Stimulated activated CD8-positive, alpha-beta memory T cell treated with anti-CD3 and anti-CD28 coated beads, Interleukin-4, amount 100 ng/mL, for 1 hour (primary cell): ENCODE measurements at places on chromosomes 4 and X.

DNA sequence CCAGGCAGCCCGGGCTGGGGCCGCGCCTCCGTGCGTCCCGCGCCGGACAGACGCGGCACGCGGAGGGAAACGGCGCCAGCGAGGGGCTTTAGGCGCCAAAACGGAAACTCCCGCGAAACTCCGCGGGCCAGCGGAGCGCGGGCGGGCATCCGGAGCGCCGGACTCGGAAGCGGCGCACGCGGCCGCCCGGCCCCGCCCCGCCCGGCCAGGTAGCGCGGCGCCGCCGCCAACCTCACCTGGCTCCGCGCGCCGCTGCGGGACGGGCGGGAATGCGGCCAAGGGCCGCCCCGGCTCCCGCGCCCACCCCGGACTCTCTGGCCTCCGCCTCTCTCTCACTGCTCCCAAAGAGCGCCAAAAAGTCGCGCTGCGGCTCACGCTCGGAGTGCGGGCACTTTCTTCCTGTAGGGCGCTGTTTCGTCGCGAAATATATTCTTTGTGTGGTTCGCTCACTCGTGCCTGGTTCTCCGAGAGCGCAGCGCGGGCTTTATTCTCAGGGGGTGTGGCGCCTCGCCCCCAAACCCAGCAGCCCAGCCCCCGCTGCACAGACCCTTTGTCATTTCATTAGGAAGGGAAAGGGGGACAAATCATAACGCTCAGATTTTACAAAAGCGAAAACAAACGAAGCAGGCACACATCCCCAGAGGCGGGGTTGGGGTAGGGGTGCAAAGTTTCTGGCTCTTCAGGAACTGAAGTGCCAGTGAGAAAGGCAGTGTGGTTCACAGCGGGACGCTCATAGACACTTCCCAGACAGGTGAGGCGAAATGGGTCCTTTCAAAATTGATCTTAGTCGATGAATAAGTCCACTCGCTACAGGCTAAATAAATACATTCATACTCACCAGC lies 961 bp upstream of the MBNL3 start:
- DNase-seq: no peak

GRCh38 chr4:54099287-54099747 lies 646 bp upstream of the GSX2 start:
- no peak for DNase-seq

DNA sequence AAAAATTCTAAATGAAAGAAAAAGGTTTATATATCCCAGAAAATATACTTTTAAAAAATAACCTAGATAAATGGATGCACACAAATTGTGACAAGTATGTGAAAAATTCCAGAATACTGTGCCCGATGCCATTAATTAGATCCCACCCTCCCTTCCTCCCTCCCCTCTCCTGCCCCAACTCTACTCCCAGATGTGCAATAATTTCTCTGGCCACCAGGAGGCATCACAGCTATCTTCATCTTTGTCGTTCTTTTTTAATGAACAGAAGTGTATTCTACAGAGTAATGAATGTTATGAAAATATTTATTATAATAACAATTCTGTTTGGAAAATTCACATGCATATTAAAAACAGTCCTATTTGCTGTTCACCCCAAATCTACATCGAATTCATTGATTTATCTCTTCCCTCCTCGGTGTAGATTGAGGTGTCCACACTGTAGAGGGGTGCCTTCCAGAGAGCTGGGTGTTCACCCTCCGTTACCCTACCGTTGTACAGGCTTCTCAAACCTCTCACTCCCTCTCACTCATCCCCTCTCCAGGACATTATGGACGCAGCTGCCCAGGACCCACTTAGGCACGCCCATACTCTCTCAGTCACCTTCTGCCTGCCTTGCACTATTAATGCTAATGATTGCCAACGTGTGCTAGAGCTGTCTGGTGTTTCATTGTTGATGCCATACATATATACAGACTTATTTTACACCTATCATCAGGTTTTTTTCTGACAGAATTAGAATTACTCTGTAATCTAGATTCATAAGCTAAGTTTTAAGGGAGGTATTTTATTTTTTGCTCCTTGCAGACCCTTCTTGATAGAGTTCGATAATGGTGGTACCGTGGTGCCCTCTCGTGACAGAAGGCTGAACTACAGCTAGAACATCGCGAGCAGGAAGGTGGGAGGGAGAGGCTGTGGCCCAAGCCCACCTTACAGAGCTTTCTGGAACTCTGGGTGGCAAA lies 14.1 kb downstream of the RAB40AL start:
- no peak for DNase-seq

- DNase-seq: no peak
Observed at GRCh38 chr4:139685180-139685579, 19.6 kb downstream of the MGST2 start.

GRCh38 chrX:74293343-74293946 lies 10.5 kb upstream of the ZCCHC13 start:
- DNase-seq: peak; percentile 33

- no peak for DNase-seq
Observed at GRCh38 chr4:41134581-41134980, 79.8 kb downstream of the APBB2 start.

GRCh38 chr4:183905593-183906488 lies 734 bp downstream of the STOX2 start:
- DNase-seq: no peak

GRCh38 chr4:165715989-165716388 lies 157.0 kb upstream of the TLL1 start:
- DNase-seq: no peak

DNA sequence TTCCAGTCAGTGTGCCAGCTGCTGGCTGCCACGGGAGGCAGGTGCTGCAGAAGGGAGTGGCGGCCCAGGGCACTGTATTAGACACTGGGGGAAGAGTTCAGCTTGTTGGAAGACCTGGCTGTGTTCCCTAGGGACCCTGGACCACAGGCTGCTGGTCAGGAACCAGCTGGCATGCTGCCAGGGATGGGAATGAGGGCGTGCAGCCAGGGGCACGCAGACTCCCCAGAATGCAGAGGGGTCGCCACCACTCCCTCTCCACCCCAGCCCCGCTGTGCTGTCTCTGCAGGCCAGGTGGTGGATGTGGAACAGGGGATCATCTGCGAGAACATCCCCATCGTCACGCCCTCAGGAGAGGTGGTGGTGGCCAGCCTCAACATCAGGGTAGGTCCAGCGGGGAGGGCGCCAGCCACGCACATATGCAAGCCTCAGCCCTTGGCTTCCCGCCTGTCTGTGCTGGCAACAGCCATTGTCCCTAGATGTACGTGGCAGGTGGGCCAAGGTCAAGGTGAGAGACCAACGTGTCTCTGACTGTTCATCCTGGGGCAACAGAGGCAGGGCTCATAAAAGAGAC lies 12.3 kb downstream of the ABCD1 start:
- no peak for DNase-seq

DNA sequence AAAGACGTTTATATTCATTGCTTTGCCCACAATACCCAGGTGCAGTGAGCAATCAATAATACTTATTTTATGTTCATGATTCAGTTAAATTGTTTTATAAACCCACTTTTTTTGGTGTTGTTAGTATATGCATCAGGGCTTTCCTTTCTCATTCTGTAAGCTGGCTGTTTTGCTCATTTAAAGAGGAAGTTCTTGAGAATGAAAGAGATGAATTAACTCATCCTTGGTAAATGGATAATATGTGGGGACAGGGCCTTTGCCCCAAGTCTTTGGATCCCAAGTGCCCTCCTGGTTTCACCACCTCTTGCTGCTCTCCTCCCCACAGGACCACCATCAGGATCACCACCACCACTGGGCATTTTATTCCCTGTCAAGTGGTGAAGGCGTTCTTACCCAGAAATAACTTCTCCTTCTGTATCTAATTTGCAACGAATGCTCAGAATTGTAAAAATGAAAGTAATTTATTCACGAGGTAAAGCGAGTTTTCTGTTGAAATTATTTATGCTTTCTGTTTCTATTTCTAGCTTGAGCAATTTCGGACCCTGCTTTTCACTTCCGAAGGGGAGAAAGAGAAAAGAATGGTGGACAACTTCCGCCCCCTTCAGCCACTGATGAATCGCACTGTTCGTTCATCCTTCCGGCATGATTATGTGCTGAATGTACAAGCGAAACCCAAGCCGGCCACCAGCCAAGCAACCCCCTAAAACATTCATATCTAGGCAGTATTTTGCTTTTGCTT lies 8.2 kb upstream of the ZRSR2 start:
- no peak for DNase-seq

GRCh38 chr4:16819652-16820051 lies 78.8 kb downstream of the LDB2 start:
- DNase-seq: no peak

- DNase-seq: no peak
Observed at GRCh38 chr4:15410750-15411149, 17.1 kb upstream of the C1QTNF7 start.

- no peak for DNase-seq
Observed at GRCh38 chr4:64614276-64614675, 205.0 kb upstream of the TECRL start.

- DNase-seq: no peak
Observed at GRCh38 chr4:3415471-3416141, 26.2 kb upstream of the HGFAC start.

DNA sequence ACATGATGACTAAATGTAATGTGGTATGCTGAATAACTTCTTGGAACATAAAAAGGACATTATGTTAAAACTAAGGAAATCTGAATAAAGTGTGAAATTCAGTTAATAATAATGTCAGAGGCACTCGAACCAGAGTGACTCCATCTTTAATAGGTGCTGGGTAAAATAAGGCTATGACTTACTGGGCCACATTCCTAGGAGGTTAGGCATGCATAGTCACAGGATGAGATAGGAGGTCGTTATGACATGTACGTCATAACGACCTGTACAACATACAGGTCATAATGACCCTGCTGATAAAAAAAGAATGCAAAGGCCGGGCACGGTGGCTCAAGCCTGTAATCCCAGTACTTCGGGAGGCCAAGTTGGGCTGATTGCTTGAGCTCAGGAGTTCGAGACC lies 28.9 kb upstream of the OPHN1 start:
- DNase-seq: no peak

- no peak for DNase-seq
Observed at GRCh38 chrX:138877746-138878145, 166.2 kb upstream of the FGF13 start.

GRCh38 chrX:154350429-154351182 lies 23.8 kb downstream of the FLNA start:
- DNase-seq: no peak

DNA sequence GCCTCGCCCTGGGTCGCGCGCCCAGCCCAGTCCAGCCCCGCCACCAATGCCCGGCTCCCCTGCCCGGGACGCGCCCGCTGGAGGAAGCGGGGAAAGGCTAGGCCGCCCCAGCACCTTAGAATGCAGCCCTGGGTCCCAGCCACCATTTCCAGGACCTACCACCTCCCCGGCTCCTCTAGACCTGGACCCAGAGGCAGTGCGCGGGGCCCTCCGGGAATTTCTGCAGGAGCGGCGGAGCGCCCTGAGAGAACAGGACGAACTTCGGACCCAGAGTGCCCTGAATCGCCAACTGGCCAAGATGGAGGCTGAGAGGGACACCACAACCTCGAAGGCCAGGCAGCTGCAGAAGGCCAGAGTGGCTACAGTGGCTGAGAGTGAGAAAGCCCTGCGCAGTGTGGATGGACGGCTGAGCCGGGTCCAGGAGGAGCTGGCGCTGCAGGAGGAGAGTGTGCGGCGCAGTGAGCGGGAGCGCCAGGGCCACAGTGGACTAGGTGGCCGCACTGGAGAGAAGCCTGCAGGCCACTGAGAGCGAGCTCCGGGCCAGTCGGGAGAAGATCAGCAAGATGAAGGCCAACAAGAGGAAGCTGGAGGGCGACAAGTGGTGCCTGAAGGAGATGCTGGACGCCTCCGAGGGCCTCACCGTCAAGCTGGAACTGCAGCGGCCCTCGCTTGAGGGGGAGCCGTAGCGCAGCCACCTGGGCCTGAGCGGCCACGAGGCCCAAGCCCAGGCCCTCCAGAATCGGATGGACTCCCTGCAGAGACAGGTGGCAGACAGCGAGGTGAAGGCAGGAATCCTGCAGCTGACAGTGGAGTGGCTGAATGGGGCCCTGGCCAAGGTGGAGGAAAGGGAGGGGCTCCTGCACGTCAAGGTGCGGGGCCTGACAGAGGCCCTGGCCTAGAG lies 15.5 kb downstream of the SMIM10L2A start:
- no peak for DNase-seq

GRCh38 chrX:38081909-38082308 lies 75.6 kb downstream of the SYTL5 start:
- no peak for DNase-seq

- DNase-seq: no peak
Observed at GRCh38 chr4:90357117-90357710, 230.0 kb downstream of the CCSER1 start.

DNA sequence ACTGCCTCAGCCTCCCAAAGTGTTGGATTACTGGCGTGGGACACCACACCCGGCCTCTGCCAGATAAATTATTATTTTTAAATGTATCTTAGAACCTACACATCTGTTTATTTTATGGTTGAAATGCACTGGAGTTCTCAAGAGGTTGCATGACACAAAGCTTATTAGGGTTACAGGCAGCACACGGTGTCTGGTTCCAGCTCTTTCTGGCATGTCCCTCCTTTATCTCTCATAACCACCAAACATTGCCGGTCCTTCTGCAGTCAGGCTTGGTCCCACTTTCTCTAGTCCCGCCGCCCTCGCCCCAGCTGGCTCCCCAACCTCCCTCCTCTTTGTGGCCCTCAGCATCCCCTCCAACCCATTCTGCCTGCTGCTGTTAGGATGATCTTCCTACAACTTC lies 39.7 kb upstream of the SPRY1 start:
- no peak for DNase-seq

DNA sequence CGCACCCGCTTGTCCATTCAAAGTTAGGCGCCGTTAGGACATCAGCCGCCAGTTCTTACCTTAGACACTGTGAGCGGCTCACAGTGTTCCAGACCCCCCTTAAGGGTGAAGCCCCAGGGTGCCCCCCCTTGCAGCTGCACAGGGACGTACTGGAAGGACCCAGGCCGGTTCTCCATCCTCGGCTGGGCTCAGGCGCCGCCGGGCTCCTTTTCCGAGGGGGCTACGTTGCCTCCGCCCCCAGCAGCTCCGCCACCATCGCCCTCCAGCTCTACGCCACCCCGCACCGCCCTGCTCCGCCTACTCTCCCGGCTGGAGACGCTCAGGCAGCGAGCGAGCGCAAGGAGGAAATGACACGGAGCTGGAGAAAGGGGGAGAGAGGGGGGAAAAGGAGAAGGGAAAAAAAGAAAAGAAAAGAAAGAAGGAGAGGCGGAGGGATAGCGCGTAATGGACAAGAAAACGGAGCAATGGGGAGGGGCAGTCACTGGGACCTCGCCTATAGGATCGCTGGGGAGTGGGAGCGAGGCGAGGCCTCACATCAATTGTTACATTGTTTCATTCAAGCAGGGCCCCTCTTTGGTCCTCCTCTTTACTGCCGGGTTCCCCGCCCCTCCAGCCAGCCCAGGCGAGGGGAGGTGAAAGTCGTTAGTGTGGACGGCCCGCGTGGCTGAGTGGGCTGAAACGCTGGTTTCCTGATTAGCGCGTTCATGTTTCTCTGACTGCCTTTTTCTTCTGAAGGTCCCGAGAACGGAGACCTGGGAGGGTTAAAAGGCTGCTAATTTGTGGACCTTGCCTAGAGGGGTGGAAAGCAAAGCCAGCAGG lies at the start of gene SHROOM4:
Gene SHROOM4, minus strand, starts transcription at position 352 of the 819 bp plus-strand sequence. Its CDS starts 176 bp downstream, at position 176.
- no peak for DNase-seq
